ENCODE measurements at places on chromosomes 6 and 20.
A peak's percentile ranks its signal among the peaks of the same experiment; 100 is the strongest.

GRCh38 chr6:135810486-135810885, 41.0 kb upstream of the PDE7B start:
- DNase-seq = no peak

DNA sequence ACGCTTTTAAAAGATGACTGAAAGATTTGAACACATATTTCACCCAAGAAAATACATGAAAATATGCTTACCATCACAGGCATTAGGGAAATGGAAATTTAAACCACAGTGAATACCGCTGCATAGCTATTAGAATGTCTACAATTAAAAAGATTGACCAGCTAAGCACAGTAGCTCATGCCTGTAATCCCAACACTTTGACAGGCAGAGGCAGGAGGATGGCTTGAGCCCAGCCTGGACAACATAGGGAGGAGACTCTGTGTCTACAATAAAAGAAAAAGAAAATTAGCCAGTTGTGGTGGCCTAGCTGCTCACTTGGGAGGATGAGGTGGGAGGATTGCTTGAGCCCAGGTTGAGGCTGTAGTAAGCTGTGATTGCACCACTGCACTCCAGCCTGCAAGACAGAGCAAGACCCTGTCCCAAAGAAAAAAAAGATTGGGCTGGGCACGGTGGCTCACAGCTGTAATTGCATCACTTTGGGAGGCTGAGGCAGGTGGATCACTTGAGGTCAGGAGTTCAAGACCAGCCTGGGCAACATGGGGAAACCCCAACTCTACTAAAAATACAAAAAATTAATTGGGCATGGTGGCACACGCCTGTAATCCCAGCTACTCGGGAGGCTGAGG, 163.7 kb upstream of the AKAP12 start:
- DNase-seq = no peak

DNA sequence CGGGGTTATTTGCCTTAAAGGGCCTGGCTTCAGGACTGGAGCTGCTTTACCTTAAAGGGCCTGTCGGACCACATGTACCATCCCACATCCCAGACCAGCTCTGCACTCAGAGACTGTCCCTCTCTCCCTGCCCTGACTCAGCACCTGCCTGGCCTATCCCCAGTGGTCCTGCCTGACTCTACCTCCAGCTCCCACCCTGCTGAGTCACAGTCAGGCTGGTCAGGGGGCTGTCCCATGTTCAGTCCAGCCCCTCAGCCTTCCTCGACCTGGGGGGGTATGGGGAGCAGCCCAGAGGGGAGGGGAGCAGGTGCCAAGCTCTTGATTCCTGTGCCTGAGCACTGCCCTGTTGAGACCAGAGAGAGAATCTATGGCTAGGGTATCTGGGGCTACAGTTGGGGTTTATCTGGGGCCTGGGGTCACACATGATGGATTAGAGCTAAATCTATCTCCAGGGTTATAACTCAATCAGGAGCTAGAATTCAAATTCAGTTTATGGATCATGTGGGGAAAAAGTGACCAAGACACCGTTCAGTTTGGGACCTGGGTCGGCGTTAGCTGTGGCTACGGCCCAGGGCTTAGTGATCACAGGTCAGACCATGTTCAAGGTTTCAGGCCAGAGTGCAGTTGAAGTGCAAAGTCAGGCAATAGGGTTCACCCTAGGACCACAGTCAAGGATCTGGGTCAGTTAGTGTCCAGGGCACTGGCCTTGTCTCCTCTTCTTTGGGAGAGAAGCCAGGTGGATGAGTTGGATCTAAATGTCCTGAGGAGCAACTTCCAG, 9.4 kb upstream of the TRIB3 start:
- DNase-seq = no peak

DNA sequence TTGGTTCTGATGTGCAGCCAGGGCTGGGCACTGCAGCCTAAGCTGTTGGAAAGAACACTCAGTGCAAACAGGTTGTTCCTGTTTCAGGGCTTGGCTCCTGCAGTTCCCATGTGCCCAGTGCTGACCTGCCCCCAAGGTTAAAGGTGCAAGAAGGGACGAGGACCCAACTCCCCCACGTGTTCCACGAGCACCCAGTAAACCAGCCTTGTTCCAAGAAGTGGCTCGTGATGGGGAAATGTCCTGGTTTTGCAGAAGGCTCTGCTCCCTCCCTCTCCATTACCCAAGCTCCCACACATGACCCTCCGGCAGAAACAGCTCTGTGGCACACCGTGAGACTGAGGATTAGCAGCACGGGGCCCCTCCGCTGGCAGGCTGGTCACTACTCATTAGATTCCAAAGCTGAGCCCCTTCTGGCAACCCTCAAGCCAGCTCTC, 9.4 kb downstream of the ACSS1 start:
- DNase-seq = no peak

DNA sequence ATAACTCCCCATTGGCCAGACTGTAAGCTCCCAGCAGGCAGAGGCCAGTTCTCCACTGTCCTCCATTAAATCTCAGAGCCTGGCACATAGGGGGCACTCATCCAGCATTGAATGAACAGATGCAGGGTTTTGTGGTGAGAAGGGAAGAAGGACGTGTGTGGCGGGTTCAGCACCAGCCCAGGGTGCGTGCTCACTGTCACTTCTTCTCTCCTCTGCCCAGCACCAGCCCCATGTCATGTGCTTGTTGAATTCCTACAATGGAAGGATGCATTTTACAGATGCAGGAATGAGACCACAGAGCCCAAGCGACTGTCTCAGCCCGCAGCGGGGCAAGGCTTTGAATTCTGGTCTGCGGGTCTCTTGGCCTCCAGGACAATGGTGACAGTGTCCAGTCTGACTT, 149.9 kb downstream of the CEBPB start:
- no peak for DNase-seq

DNA sequence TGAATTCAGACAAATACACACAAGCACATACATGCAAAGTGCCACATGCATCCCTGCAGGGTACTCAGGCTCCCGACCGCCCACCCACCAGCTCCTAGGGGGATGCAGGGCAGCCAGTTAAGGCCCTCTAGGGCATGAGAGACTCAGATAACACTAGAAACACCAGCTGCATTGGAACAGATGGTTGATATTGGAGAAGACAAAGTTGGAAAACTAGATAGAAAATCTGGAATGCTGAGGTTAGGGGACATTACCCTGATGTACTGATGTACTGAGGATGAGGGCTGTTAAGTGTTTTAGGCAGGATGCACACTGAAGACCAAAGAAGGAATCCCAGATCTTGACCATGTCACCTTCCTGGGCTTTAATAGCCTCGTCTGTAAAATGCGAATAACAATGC, 134.6 kb upstream of the ECI2 start:
- DNase-seq = no peak

GRCh38 chr20:46027245-46027853, 1.7 kb upstream of the SLC12A5 start:
- no peak for DNase-seq

GRCh38 chr20:63072991-63073737, 66.4 kb upstream of the BHLHE23 start:
- DNase-seq = no peak

DNA sequence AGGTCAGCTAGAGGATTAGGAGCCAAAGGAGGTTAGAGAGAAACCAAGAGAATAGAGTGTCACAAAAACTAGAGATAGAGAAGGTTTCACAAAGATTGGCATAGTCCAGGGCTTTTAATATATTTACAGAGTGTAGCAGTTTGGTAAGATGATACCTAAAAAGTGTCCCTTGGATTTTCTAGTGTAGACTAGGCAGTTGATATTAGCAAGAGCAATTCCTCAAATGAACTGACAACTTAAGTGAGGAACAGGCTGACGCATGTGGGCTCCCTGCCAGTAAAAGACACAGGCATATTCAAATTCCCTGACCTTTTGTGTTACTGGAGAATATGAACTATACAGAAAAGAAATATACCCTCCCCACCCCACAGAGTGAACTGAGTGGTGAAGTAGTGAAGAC, 40.1 kb downstream of the VTA1 start:
- DNase-seq = no peak

DNA sequence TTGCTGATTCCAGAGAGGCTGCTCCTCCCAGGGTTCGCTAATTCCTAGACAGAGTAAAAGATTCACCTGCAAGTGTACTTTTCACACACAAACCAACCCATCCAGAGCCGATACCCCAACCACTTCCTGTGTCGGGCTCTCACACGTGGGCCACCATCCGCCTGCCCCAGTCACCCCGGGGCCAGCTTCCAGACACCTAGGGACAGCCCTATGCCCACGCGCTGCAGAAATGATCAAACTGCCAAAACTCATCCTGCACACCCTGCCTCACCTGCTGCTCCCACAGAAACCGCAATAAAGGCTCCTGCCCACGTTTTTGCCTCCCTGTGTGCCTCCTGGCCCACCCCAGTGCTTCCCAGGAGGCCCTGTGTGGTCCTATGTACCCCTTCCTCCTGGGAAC, 59.5 kb downstream of the PSMG4 start:
- DNase-seq = peak; percentile 5

DNA sequence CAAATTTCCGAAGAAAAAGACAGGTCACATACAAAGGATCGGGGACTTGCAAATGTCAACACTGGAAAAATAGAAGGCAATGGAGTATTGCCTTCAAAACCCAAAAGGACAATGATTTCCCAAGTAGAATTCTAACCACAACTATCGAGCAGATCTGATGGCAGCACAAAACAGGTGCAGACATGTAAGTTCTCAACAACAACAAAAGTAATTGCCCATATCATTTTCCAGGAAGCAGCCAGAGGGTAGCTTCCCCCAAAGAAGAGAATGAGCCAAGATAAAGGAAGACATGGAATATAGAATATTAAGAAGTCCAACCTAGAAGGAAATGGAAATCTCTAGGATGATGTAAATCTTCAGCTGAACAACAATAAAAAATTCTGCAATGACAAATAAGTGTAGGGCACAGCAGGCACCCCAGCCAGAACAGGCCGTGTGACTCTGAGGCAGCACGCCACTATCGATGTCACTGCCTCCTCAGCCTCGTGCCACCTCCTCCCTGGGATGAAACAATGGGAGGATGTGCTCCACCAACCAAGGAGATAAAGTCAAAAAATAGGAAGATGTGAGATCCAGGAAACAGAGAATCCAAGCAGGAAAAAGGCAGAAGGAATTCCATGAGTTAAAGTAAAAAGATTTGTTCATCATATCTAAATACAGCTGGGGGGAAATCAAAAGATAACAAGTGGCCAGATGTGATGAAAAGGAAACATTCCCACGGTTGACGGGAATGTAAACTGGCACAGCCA, 34.1 kb downstream of the SERPINB1 start:
- DNase-seq = no peak

GRCh38 chr6:154638369-154638768, 94.8 kb upstream of the SCAF8 start:
- no peak for DNase-seq

DNA sequence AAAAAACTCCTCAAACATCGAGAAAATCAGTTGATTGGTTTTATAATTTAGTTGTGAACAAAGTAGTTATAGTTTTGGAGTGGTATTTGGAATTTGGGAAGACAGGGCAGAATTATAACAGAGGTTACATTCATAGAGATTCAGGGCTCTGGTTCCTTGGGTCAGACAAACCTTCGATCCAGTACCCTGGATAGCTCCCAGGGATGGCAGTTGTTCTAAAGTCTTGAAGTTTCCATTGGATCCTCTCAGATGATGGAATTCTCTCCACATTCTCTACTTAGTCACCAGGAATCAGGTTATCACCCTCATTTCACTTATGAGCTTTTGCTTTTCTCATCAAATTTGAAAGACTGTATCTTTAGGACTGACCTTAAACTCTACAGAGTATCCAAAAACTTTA, 285.1 kb downstream of the CENPW start:
- no peak for DNase-seq

DNA sequence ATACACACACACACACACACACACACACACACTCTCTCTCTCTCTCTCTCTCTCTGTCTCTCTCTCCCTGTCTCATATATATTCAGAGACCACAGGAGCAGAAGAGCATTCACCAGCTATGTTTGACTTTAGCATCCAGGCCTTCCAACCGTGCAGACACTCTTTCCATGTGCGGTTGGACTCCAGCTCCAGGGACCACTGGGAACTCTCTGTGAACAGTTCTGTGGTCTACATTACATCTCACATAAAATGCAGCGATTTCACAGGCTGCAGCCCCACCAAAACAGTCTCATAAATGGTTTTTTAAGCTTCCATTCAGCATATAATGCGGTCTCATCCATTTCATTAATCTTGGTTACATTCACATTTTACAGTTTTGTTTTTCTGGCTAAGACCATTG, 508.4 kb upstream of the SULF2 start:
- DNase-seq = no peak

- no peak for DNase-seq
Observed at GRCh38 chr6:87250019-87250418, 72.4 kb upstream of the SMIM8 start.

DNA sequence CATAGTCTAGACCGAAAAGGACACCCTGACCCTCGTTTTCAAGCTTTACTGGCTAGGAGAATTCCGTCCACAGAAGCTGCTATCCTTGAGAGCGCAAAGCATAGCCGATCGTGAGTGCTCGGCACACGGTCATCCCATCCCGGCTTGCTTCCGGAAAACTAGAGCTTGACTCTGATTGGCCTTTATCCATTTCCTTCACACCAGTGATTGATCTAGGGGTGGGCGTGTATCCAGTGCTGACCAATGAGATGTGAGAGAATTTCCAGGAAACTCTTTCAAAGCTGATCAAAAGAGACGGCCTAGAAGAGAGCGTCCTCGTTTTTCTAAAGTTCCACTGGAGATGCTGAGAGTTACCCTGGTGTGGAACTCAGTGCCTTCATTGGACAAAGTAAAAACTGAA, 41.0 kb upstream of the NFATC2 start:
- no peak for DNase-seq

DNA sequence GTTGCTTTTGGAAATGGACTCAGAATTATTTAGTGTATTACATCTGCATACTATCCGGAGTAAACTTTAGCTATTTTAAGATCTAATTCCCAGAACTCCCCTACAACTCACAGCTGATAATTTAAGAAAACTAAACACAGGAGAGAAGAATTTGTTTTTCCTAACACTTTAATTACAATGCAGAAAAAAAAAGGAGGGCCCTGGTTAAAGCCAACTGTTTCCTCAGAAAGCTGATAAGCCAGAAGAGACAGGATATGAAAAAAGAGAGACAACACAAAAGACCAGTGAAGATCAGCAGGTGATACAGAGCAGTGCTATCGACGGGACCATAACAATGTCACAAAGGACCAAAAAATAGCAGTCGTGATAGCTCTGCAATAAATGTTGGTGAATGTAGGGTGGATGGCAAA, 5.8 kb downstream of the IFNGR1 start:
- no peak for DNase-seq

DNA sequence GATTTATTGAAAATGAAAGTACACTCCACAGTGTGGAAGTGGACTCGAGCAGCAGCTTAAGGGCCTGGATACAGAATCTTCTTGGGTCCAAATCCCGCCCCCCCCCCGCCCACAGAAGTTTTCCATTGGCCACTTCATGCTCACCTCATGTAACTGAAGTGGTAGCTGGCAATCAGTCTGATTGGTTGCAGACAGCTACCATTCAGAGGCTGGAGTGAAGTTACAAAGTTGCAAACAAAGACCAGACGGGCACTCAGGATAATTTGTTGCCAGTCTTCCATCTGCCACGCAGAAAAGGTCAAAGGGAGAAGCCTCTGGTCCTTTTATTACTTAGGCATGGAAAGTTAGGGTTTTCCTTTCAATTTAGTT, 25.8 kb upstream of the FABP7 start:
- DNase-seq = no peak

GRCh38 chr6:150868759-150869158, 3.3 kb downstream of the MTHFD1L start:
- no peak for DNase-seq

Data from stimulated activated CD4-positive, alpha-beta T cell treated with anti-CD3 and anti-CD28 coated beads, Interleukin-12 subunit alpha, Interleukin-12 subunit beta, amount 100 ng/mL, for 24 hours (primary cell).